ENCODE measurements at places on chromosomes 4 and X. TPM values are rescaled to one million over a fixed set of nuclear protein-coding genes. Genes with fewer than 3 reads are reported as not detected.

The C1QTNF7 gene
- 1.9 TPM for total RNA-seq

The AGTR2 gene
- total RNA-seq: 0.13 TPM

The POLN gene
- total RNA-seq: 2.3 TPM

The SYP gene
- total RNA-seq: 1.6 TPM

The CSN3 gene
- not detected for total RNA-seq

The TIMM8A gene
- total RNA-seq: 20.3 TPM

The RRH gene
- not detected for total RNA-seq

DNA sequence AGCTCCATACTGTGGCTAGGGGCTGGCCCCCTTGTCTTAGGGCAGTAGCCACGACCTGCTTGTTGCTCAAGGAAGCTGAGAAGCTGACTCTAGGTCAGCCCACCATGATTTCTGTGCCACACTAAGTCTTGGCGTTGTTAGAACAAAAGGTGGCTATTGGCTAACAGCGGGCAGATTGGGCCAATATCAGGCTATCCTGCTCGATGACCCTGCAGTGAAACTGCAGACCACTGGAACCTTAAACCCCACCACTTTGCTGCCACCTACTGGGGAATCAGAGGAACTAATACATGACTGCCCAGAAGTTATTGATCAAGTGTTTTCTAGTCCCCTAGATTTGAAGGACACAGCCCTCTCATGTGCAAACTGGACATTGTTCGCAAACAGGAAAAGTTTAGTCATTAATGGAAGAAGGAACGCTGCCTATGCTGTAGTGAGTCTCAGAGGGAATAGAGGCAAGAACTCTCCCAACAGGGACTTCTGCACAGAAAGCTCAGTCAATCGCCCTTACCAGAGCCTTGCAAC, 17.0 kb upstream of the PAPSS1 start:
- DNase-seq: no peak

DNA sequence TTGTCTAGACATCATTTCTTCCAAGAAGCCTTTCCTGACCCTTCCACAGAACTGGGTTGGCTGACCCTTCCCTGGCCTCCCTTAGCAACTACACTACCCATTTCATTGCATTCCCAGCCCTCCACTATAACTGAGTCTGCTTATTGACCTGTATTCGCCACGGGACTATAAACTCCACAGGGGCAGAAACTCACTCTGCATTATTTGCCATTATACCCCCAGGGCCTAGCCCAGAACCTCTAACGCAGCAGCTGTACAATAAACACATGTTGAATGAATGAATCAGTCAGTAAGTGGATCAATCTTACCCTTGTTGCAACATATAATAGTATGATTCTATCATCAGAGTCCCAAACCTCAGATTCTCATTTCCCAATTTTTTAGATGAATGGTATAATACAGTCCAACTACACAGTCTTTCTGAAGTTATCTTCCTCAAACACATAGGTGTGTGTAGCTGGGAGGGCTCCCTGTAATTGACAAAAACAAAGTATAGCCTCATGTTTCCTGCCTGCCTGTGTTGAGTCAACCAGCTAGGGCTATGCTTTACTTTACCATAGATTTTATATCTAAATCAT, 209.3 kb downstream of the CHIC2 start:
- DNase-seq: no peak

DNA sequence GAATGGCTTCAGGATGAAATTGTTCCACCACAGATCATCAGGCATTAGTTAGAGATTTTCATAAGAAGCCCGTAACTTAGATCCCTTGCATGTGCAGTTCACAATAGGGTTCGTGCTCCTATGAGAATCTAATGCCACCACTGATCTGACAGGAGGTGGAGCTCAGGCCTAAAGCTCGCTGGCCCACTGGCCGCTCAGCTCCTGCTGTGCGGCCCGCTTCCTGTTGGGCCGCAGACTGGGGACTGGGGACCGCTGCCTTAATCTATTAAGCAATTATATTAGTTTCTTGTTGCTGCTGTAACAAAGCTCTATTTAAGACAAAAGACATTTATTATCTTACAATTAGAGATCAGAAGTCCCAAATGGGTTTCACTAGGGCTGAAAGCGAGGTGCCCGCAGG, 205.6 kb downstream of the LARP7 start:
- no peak for DNase-seq

DNA sequence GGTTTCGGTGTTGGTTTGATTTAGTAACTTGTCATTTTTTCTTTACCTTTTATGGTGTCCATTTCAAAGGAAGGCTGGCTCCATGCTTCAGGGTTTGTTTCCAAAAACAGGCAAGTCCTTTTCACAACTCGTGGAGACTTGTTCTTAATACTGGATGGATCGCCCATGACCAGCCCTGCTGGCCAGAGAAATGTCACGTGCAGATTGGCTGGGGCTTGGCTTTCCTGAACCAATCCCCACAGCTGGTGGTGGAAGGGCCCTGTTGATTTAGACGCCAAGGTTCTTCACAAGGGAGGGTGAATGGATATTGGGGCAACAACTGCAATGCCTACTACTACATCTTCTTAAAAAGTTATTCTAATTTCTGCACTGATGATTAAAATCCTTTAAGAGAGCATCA, 92.6 kb downstream of the SHROOM3 start:
- no peak for DNase-seq

DNA sequence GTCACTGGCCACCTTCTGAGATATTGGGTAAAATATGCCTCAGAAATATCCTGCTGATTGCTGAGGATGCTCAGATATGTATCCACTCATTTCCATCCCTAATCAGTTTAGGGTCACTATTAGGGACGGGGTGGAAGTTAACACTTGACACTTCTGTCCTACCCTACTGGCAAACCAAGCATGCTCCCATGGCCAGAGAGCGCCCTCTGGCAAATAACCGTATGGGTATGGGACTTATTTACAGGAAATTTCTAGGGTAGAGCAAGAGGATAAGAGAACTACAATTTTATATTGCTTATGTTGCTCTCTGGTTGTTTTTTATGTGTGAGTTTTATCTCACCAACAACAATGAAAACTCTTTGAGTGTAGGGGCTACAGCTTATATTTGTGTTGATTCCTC, 86.8 kb upstream of the TSPAN7 start:
- DNase-seq: no peak

- no peak for DNase-seq
These were observed 62.2 kb upstream of the TNIP3 start for GRCh38 chr4:121226362-121226761.

DNA sequence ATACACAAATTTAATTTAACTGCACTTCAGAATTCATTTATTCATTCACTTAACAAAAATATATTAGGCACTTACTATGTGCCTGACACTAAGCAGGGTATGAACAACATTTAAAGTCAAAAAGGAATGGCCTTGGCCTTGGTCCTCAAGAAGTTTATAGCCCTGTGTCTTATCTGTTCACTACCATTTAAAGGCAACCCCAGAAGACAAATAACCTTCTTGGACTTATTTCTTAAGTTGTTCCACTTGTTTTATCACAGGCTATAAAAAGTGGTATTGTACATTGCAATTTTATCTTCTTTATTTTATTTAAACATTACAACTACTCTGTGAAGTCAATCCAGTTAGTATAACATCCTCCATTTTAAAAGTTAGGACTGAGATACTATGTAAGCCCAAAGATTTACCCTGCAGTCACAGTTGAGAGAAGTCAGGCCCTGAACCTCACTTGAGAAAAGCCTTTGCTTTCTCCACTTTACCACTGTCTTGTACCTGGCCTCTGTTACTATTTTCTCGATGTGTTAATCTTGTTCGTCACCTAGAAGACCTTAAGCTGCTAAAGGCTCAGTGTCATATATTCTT, 305.6 kb upstream of the DIPK2B start:
- no peak for DNase-seq

- DNase-seq: no peak
These were observed 17.3 kb upstream of the NDUFC1 start for GRCh38 chr4:139319571-139319970.

DNA sequence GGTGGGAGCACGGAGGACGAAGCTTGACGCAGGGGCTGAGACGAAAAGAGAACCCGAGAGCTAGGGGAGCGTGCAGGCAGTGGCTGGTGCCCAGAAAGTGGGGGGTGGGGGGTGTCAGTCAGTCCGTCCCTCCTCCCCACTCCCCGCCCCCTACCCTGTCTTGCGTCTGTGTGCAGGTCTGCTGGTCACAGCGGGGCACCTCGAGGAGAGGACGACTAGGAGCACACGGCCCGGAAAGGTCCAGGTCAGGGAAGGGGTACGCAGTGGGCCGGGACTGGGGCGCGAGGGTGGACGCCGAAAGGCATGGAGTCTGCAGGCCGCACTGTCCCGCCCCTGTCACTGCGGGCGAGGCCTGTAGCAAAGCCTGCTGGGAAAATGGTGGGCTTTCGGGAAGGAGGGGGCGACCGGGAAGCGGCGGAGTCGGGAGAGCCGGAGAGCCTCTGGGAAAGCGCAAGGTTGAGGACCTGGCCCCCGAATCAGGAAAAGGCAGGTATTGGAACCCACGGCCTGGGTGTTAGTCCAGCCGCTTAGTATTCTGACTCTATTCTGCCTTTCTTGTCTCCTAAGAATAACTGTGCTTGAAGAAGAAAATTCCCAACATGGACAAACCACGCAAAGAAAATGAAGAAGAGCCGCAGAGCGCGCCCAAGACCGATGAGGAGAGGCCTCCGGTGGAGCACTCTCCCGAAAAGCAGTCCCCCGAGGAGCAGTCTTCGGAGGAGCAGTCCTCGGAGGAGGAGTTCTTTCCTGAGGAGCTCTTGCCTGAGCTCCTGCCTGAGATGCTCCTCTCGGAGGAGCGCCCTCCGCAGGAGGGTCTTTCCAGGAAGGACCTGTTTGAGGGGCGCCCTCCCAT, 769 bp downstream of the TCEAL1 start:
- DNase-seq: peak; percentile 76

- DNase-seq: no peak
These were observed 28.2 kb downstream of the PNMA6E start for GRCh38 chrX:153372949-153373348.

- no peak for DNase-seq
These were observed 73.4 kb upstream of the STOX2 start for GRCh38 chr4:183831683-183832082.

GRCh38 chrX:19640693-19641374, 125.5 kb upstream of the MAP3K15 start:
- no peak for DNase-seq

GRCh38 chr4:124710015-124710741, 2.4 kb downstream of the ANKRD50 start:
- no peak for DNase-seq

DNA sequence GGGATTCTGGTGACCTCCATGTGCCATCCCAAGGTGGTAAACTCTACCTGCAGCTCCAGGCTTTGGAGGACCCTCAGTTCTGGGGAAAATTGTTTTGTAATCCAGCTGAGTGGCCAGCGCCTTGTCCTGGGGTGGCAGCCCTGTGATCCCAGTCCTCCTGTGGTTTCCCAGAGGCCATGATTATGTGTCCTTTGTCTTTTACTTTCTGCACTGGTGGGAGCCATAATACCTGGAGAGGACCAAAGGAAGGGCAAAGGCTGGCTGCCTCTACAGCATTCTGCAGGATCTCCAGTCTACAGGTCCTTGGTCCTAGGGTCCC, 64.0 kb downstream of the NBDY start:
- DNase-seq: no peak

DNA sequence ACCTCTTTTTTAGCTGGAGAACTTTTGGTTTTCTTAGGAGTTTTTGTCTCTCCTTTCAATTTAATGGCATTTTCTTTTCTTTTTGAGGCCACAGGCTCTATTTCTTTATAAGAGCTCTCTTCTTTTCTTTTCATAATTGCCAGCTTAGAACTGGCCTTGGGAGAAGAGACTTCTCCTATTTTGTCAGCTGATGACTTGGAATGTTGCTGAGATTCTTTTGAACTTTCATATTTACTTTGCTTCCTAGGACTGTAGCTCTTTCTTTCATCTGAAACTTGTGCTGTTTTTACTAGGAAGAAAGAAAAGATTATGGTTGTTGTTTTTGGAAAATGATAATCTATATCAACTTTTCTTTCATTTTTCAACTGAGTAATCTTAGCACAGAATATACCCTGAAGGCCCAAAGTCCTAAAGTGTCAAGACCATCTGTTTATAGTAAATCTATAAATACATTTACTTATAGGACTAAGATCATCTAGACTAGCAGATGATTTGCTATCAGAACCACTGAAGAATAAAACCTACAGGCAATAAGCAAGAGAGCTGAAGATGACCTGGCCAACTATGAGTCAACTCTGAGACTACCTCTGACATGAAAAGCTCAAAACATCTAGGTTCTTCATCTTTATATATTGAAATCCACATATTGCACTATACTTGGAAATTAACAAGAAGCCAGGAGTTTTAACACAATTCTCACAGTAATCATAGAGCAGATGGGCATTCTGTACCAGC, 45.6 kb downstream of the RFC1 start:
- DNase-seq: no peak

All from Right ventricle myocardium superior (tissue), 1 donor.